ENCODE measurements at places on chromosomes 2 and 18.

DNA sequence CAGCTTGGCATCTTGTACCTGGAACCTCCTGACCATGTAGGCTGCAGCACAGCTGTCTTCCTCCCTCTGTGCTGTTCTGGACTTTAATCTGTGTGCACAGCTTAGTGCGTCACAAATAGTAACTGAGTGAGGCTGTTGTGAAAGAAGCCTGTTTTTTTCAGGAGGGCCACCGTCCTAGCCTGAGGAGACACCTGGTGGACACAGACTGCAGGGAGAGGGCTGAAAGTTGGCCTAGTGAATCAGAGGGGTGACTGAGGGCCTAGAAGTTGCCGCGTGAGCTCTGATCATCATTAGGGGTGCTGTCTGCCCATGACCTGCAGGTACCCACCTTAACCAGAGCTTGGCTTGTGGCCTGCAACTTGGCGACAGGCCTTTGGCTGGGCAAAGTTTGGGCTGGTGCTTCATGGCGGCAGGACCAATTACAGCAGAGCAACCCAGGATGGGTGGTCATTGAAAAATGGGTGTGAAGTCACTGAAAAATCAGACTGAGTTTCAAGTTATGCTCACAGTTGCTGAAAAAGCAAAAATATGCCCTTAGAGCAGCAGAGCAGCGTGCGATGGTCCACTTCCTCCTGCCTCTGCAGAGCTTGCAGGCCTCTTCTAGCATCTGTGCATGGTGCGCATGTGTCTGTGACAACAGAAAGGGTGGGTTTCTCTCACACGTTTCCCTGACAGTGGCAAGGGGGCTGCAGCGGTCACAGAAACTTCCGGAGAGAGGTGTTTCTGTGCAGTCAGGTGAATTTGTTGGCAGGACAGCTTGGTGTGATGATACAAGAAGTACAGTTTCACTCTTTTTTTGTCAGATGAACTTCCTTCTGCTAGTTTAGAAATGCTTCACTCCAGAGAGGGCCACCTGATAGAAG lies 9.6 kb downstream of the GDF7 start:
- no peak for DNase-seq

DNA sequence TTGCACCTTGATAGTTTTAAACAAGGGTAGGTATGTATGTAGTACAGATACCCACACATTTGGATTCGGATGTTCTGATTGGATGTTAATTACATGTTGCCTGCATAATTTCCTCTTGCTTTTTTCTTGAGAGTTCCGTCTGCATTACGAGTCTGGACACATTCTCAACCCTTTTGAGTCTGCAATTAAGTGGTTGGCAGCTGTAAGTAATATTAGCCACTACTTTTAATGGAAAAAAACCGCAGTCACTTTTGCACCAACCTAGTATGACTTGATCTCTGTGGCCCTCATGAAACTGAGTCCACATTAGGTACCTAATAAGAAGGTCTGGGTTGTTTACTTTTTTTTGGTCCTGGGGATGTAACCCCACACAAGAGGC lies 217.3 kb downstream of the VAPA start:
- no peak for DNase-seq

- no peak for DNase-seq
These were observed 291.3 kb upstream of the REG3G start for GRCh38 chr2:78734221-78734620.

DNA sequence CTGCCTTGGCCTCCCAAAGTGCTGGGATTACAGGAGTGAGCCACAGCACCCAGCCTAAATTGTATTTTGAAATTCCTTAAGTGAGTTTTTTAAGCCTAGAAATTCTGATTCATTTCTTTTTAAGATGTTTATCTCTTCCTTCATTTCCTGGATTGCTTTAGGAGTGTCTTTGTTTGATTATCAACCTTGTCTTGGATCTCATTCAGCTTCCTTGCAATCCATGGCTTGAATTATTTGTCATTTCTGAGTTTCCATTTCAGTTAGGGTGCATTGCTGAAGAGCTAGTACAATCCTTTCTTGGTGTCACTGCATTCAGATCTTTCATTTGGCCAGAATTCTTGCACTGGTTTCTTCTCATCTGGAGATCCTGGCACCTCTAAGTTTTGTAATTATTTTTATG lies 606.4 kb upstream of the ZNF804A start:
- no peak for DNase-seq

Data from stimulated activated CD8-positive, alpha-beta memory T cell treated with anti-CD3 and anti-CD28 coated beads, Interleukin-15, amount 100 ng/mL, for 24 hours (primary cell).